ENCODE measurements at places on chromosomes 5 and 9.

GRCh38 chr5:94802450-94802849 is 184.0 kb downstream of the SLF1 start:
- no peak for DNase-seq

- DNase-seq, result no peak
Observed at GRCh38 chr9:127104581-127105311, 17.7 kb downstream of the ANGPTL2 start.

- no peak for DNase-seq
Observed at GRCh38 chr9:4821133-4821532, 28.4 kb downstream of the RCL1 start.

GRCh38 chr9:121323449-121324151 is 46.5 kb downstream of the STOM start:
- DNase-seq, result no peak

- peak; percentile 12 for DNase-seq
Observed at GRCh38 chr9:87569518-87569917, 71.9 kb downstream of the DAPK1 start.

DNA sequence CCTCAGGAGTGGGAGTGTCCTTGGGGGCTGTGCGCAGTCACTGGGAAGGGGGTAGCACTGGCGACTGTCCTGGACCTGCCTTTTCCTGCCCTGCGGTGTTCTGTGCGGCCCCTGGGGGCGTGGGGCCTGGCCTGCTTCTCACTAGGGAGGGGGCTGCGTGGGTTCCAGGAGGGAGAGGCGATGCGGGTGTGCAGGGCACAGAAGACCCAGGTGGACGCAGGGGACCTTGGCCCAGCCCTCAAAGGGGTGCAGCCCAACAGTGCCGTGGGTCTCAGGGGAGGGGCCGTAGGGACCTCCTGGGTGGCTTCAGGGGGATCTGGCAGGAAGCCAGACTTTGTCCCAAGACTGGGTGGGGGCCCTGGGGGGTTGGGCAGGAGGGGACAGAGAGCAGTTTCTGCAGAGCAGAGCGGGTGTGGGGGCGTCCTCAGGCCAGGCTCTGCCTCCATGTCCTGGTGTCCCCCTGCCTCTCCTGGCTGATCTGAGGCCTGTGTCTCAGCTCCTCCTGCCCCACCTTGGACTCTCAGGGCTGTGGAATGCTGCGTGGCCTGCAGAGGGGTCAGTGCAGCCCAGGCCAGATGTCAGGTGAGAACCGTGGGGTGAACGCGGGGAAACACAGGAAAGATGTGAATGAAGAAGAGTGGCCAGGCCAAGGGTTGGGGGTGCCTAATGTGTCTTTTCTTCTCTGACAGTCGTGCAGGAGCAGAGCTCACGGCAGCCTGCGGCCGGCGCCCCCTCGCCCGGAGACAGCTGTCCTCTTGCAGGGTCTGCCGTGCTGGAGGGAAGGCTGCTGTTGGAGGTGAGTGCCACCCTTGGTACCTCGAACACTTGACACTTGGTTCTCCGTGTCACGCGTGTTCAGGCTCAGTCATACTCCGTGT is 54.6 kb downstream of the AHRR start:
- DNase-seq, result no peak

DNA sequence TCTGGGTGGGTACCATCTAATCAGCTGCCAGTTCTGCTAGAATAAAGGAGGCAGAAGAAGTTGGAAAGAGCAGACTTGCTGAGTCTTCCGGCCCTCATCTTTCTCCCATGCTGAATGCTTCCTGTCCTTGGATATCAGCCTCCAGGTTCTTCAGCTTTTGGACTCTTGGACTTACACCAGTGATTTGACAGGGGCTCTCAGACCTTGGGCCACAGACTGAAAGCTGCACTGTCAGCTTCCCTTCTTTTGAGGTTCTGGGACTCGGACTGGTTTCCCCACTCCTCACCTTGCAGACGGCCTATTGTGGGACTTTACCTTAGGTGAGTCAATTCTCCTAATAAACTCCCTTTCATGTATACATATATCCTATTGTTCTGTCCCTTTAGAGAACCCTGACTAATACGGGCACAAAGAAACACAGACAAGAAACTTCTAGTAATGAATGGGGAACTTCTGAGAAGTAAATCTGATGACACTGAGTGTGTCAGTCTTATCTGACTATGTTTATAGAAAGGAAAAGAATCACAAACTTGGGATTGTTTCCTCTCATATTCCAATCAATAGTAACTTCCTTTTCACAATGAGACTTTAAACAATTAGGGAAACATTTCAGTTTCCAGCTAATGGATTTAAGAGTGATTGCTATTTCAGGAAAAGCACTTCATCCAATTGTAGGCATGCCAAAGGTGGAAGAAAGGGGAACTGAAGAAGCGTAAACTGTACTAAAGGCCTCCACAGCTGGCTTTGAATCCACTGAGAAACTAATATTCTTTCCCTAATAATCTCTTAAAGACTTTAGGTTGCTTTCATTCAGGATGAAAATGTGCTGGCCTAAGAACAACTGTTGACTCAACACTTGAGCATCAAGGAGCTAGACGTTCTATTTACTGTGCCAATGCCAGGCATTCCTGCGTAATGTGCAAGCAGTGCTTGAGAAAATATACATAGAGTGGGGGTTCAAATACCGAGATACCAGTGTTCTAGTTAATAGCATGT is 127.9 kb upstream of the PTGER4 start:
- no peak for DNase-seq

DNA sequence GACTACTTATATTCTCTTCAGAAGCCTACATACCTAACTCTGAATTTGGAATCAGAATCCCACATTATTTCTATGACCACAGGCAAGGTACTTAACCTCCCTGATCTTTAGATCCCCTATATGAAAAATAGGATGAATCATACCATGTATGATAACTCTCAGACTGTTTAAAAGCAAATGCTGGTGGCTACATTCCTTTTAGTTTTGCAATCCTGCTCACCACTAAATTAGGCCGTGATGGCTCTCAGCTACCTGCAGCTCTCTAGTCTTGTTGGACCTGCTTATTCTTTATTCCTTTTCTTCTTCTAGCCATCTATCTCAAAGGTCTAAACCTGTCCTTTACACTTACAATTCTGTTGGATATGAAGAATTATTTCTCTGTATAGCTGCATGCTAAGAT is 303.4 kb upstream of the ATP10B start:
- no peak for DNase-seq

- DNase-seq, result no peak
Observed at GRCh38 chr9:7879551-7880245, 80.1 kb upstream of the DMAC1 start.

GRCh38 chr5:31502506-31502905 is 29.4 kb downstream of the DROSHA start:
- no peak for DNase-seq

DNA sequence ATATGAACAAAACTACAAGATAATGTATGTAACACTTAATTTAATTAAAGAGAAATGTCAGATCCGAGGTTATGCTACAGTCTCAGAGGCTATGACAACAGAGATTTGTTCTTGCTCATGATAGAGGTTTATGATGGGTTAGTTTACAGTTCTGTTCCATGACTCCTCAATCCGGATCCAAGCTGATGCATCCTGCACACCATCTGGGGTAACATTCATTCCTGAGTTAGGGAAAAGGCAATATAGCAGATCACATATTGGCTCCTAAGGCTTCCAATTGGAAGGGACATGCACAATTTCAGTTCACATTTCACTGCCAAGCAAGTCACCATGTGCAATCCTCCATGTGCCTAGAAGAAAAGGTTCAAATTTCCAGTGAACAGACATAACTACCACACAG is 40.4 kb downstream of the ABLIM3 start:
- no peak for DNase-seq

DNA sequence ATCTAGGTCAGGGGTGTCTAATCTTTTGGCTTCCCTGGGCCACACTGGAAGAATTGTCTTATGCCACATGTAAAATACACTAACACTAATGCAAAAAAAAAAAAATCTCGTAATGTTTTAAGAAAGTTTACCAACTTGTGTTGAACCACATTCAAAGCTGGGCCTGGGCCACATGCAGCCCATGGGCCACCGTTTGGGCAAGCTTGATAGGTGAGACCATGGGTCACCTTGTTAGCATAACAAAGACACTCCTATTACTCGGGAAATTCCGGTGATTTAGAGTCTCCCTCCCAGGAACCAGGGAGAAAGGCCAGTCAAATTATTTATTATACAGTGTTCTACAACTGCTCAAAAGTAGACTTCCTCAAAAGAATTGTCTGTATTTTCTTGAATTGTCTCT is 12.7 kb downstream of the RECK start:
- no peak for DNase-seq

- peak; percentile 74 for DNase-seq
Observed at GRCh38 chr5:1104327-1105006, 7.4 kb downstream of the SLC12A7 start.

DNA sequence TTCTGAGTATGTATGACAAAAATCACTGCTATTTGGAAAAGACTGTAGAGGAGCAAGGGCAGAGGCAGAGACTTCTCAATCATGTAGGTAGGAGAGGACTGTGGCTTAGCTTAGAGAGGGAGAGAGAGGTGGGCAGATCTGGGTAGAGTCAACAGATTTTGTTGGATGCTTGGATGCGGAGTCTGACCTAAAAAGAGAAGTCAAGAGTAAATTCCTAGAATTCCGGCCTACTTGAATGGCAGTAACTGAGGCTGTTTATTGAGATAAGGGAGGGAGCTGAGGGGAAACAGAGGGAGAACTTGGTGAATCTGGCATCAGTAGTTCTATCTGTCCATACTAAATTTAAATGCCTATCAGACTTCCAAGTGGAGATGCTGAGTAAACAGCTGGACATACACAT is 2.4 kb downstream of the TICAM2 start:
- DNase-seq, result no peak

DNA sequence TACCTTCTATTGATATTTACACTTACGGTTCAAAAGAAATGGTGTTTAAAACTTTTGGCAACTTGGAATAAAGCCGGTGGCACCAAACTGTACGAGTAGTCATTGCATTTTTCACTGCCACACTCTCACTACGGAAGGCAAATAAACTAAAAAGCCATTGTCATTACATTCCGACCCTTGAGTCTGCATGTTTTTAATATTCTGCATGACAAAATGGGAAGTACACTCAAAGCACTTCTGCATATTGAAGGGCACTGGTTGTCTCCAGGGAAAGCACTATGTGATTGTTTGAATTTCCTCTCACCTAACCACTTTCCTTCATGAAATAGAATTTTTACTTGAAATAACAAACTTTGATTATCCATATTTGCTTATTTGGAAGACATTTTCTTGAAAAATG is 426.3 kb downstream of the CETN3 start:
- DNase-seq, result no peak

GRCh38 chr9:98694943-98695342 is 13.8 kb downstream of the GABBR2 start:
- no peak for DNase-seq

DNA sequence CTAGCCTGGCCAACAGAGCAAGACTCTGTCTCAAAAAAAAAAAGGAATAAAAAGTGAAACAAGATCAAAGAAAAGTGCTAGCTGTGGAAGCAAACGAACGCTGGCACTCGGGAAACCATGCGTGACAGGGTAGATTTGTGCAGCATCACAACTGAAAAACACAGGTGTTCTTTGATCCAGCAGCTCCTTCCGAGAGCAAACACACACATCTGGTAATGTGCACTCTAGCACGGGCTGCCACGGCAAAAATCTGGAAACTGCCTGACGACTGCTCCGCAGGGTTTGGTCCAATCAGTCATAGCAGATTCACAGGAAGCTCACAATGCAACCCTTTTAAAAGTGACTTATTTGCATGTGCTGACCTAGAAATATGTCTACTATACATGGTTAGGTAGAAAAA is 80.0 kb downstream of the SYK start:
- no peak for DNase-seq

DNA sequence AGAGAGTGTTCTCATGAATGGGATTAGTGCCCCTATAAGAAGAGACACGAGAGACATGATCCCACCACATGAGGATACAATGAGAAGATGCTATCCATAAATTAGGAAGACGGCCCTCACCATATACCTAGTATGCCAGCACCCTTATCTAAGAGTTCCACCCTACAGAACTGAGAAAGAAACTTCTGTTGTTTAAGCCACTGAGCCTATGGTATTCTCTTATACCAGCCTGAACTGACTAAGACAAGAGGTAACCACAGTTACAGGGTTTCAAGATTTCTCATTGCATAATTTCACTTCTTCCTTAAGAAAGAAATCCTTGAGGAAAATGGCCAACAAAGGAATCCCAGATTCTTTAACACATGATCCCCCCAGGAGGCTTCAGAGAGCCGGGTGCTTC is 412.4 kb downstream of the NTRK2 start:
- no peak for DNase-seq

DNA sequence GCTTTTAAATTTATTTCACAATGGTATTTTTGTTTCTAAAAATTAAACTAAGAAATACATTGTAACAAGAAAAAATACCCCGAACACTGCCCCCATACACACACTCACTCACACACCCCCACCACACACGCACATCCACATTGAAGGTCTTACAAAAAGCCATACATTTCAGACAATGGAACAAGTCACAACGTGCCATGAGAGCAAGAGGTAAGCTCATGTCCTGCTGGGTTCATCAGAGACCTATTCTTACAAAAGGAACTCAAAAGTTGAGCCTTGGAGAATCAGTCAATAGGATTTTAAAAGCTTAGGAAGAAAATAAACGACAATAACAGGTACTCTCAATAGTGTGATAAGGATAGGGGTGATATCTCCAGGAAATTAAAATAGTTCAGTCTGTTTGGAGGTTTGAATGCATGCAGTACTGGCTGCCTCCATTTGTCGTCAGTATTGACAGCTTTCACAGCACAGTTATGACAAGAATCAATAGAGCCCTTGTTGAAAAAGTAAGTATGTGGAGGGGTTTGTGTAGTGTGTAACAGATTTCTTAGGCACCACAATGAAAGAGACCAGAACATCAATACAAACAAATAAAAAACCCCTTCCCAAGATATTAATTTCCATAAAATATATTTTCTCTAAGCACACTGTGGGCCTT is 1826.2 kb upstream of the CDH6 start:
- DNase-seq, result no peak

DNA sequence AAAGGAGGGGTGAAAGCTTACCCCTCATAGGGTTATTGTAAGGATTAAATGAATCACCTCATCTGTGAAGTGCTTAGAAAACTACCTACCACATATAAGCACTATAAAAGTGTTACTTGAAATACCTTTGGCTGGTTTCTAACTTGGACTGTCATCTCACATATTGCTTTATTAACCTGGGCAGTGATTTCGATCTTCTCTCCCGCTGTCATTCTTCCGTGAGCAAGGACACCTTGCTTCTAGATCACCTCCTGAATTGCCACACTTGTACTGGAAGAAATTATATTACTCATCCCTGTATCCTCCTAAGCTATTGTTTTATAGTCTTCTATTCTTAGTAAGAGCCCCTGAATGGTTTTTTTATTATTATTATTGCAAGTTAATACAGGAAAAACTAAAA is 34.0 kb upstream of the GRAMD2B start:
- DNase-seq, result no peak

All from T-helper 2 cell (primary cell).